ENCODE measurements at places on chromosomes 3 and 15.

DNA sequence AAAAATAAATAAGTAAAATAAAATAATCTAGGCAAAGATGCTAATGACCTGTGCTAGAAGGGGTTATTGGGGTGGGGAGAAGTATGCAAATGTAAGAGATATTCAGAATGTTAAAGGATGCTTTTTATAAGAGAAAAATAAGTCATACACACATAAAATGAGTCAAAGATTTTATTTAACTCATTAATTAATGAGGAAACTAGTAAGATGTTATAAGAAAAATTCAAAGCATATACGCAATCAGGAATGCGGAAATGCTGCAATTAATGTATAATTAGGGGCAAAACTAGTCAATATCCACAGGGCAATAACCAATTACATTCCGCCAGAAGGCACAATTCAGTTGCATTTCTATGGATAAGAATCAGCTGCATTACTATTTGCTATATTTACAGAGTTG lies 30.1 kb downstream of the MAP3K13 start:
- no peak for DNase-seq

DNA sequence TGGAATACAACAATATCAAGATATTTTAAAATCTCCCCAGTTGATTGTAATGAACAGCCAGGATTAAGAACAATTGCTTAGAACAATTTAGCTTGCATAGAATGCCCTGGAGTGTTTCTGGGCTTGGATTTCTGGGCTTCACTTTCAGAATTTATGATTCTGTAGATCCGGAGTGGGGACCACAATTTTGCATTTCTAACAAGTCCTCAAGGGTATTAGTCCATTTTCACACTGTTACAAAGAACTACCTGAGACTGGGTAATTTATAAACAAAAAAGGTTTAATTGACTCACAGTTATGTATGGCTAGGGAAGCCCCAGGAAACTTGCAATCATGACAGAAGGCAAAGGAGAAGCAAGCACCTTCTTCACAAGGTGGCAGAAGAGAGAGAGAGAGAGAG lies 54.3 kb upstream of the MYRIP start:
- no peak for DNase-seq

GRCh38 chr15:72796515-72797337 lies 13.2 kb upstream of the ADPGK start:
- DNase-seq, result peak; percentile 56

- DNase-seq, result no peak
These were observed 38.2 kb upstream of the FAM3D start for GRCh38 chr3:58704745-58705144.

DNA sequence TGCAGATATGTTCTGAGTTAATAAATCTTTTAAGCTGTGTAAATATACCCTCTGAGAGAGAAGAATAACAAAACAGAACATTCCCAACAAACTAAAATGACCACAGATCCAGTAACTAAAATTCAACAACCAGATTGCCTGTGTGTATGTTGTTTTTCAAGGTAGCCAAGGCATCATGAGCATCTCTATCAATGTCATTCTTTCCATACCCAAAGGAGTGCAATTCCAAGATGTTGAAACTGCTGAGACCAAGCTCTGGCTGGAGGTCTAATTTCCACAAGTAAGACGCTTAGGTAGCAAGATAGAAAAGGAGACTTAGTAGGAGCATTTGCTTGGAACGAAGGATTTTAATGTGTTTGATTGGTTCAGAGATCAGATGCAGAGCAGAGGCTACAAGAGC lies 276.3 kb downstream of the RBMS3 start:
- DNase-seq, result no peak

GRCh38 chr15:43187544-43188155 lies 2.4 kb downstream of the CCNDBP1 start:
- DNase-seq, result peak; percentile 66

- DNase-seq, result peak; percentile 13
These were observed 3.2 kb downstream of the CPEB1 start for GRCh38 chr15:82643992-82644391.

- DNase-seq, result peak; percentile 69
These were observed 41.9 kb downstream of the CCDC12 start for GRCh38 chr3:46934498-46935167.

- no peak for DNase-seq
These were observed 50.8 kb upstream of the DYNC1LI1 start for GRCh38 chr3:32621466-32621865.

GRCh38 chr3:146843476-146843875 lies 238.3 kb upstream of the PLSCR5 start:
- DNase-seq, result no peak

- peak; percentile 57 for DNase-seq
These were observed 12.0 kb downstream of the TBC1D5 start for GRCh38 chr3:17730318-17730967.

DNA sequence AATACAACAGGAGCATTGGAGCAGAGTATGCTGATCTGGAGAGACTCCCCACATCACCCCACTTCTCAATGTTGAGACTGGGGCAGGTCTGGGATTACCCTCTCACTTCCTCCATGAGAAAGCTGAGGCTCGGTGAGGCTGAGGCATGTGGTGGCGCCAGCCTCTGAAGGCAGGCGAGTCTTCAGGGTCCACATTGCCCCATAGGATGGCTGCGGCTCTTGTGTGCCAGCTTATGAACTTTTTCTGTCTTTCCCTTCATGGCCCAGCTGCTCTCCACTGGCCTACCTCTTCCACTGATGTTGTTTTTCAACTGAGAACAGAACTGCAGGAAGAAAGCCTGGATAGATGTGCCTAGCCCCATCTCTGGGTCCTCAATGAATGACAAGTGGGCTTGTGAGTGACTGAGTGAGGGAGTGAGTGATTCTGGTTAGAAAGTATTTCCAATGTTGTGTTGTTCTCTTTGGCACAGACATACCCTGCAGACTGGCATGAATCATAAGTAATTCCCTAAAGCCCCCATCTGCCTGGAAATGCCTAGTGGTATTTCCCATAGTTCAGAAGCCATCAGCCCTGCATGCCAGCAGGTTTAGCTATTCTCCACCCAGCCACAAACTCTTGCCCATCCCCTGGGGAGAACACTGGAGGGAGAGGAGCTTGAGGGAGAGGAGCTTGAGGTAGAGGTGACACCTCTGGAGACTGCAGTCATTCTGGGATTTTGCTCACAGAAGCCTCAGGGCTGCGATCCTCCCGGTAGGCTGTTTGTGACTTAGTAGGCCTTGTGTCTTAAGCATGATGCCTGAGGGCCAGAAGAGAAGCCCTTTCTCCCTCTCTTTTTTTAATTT lies 56.9 kb downstream of the AMOTL2 start:
- DNase-seq, result peak; percentile 82

DNA sequence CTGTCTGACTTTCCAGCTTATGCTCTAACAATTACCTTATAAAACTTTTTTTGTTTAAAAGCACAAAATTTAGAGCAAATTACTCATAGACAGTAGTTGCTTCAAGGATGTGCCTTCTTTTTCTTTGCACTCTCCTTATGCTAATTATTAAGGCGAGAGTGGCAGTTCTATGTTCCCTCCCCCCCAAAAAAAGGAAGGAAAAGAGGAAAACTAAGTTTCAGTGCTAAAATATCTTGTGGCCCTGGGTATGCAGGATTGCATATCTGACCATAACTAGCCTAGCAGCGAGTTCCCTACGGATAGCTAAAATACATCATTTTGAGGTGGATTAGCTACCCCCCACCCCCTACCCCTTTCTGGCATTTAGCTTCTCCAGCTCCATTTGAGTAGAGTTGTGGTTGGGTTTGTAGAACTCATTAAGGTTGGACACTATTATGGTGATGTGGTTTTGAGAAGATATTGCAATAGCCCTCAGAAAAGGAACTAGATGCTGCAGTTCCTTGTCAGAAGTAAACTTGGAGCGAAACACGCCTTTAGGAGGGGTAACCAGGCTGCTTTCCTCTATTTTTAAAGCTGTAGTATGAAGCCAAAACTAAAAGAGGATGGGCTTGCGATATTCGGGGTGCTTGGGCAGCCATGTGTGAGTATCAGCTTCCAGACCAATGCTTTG lies 174.6 kb downstream of the AKAP13 start:
- DNase-seq, result no peak

- no peak for DNase-seq
These were observed 759.4 kb downstream of the ROBO2 start for GRCh38 chr3:77799278-77799677.

- DNase-seq, result no peak
These were observed 57.1 kb upstream of the STRIT1 start for GRCh38 chr3:155350571-155350970.

- no peak for DNase-seq
These were observed 5.9 kb downstream of the HCN4 start for GRCh38 chr15:73362900-73363299.

DNA sequence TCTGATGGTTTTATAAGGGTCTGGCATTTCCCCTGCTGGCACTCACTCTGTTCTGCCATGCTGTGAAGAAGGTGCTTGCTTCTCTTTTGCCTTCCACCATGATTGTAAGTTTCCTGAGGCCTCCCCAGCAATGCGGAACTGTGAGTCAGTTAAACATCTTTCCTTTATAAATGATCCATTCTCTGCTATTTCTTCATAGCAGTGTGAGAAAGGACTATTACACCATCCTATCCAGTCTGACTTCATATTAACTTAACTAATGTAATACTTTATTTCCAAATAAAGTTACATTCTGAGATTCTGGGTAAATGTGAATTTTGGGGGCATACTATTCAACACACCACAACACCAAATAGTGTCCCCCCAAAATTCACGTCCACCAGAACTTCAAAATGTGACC lies 22.2 kb upstream of the MAP3K13 start:
- DNase-seq, result no peak

- no peak for DNase-seq
These were observed 71.3 kb upstream of the STT3B start for GRCh38 chr3:31461426-31461825.

DNA sequence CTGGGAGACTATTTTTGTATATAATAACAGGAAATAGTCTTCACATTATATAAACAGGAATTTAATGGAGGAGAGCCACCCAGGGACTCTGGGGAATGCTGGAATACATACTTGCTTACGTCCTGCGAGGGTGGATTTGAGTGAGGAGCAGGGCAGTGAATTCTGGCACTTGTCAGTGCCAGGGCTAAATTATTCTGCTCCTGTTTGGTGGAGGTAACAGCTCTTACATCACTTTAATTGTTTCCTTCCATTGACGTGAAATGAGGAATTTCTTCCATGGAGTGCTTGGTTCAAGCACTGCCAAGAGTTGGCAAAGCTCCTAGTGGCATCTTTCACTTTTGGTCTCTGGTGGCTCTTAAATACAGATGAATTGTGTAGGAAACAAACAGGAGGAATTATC lies 94.1 kb upstream of the GOLGA8J start:
- DNase-seq, result no peak

- DNase-seq, result peak; percentile 84
These were observed 5.3 kb downstream of the CCDC80 start for GRCh38 chr3:112635674-112636073.

- peak; percentile 73 for DNase-seq
These were observed 40.7 kb downstream of the LDHAL6B start for GRCh38 chr15:59247364-59247763.

GRCh38 chr15:57969355-57969754 lies 96.2 kb downstream of the ALDH1A2 start:
- DNase-seq, result peak; percentile 8

All from RPMI7951 (cell line).